AML-193 (cell line): ENCODE measurements at places on chromosomes 13 and 19.

DNA sequence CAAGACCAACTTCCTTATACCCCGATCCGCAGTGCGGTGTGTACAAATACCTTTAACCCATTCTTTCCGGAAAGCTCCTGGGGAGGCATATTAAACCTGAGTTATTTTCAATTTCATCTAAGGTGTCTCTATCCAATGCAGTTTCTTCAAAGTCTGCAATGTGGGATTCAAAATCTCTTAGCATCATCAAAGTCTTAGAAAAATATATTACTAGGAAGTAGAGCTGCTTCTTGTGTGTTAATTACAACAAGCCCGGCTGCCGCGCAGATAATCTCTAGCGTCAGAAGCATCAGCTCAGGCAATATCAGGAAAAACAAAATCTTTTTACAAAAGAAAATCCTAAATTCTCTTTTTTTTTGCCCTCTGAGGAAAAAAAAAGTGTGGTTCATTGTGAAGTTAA is 48.1 kb downstream of the ZNF536 start:
- DNase-seq, result no peak

- DNase-seq, result no peak
Measured at GRCh38 chr13:60260440-60260839, 96.7 kb upstream of the DIAPH3 start.

DNA sequence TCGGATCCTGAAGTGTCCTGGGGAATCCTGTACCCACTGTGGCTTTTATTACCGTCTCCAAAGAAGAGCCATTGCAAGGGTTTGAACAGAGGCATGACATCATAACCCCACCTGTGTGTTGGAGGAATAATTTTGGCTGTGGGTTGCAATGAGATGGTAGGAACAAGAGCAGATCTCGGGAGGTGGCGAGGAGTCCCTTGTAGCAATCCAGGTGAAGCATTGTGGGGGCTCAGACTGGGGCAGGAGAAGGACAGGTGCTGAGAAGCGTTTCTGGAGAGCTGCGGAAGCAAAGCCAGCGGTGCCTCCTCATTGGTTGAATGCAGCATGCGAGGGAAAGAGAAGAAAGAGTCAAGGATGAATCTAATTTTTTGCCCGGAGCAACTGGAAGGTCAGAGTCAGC is 382.4 kb downstream of the EFNB2 start:
- no peak for DNase-seq

DNA sequence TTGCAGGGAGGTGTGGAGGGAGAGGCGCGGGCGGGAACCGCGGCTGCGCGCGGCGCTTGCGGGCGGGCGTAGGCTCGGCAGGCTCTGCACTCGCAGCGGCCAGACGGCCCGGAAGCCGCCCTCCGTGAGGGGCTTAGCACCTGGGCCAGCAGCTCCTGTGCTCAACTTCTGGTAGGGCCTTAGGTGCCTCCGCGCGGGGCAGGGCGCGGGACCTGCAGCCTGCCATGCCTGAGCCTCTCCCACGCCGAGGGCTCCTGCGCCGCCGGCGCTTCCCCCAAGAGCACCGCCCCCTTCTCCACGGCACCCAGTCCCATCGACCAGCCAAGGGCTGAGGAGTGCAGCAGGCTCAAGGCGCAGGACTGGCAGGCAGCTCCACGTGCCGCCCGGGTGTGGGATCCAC is 940.8 kb upstream of the PCDH9 start:
- no peak for DNase-seq

DNA sequence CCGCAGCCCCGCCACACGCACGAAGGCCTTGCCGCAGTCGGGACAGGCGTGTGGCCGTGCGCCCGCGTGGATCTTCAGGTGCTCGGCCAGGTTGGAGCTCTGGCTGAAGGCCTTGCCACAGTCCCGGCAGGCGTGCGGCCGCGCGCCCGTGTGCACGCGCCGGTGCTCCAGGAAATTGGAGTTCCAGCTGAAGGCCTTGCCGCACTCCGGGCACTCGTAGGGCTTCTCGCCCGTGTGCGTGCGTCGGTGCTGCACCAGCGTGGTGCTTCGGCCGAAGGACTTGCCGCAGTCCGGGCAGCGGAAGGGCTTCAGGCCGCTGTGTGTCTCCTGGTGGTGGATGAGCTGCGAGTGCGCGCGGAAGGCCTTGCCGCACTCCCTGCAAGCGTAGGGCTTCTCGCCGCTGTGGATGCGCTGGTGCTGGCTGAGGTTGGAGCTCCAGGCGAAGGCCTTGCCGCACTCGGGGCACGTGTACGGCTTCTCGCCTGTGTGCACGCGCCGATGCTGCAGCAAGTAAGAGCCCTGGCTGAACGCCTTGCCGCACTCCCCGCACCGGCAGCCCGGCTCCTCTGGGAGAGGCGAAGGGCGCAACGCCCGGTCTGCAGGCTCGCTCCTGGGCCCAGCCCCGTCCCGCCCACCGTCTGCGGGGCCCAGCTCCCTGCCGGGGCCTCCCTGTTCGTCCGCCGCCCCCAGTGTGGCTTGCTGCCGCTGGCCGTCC is 3.6 kb upstream of the A1BG start:
- DNase-seq, result no peak

GRCh38 chr19:30806311-30806710 is 434.1 kb downstream of the ZNF536 start:
- no peak for DNase-seq

- no peak for DNase-seq
Measured at GRCh38 chr19:2213799-2214198, 22.3 kb downstream of the PLEKHJ1 start.

GRCh38 chr13:99500839-99501183 is 461 bp upstream of the TM9SF2 start:
- DNase-seq, result no peak

DNA sequence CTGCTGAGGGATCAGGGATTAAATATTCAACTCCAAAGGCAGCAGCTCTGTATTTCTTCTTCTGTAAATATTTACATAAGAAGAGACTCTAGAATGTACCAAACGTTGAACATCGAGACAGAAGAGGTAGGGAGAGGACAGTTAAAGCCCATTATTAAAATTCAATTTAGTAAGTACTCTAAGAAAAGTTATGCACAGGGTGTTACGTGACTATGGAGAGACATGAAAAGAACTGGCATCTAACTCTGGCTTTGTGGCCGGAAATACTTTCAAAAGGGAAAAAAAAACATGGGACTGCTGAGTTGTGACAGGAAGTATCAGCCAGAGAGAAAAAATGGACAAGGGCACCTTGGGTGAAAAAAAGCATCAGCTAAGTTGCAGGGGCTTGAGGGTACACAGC is 36.7 kb downstream of the LNX2 start:
- no peak for DNase-seq

GRCh38 chr13:45040622-45041021 is 51.3 kb downstream of the GPALPP1 start:
- no peak for DNase-seq

GRCh38 chr13:60402022-60402421 is 5.0 kb downstream of the TDRD3 start:
- DNase-seq, result no peak

- DNase-seq, result no peak
Measured at GRCh38 chr13:44921931-44922758, 67.1 kb downstream of the NUFIP1 start.

- DNase-seq, result no peak
Measured at GRCh38 chr19:42287827-42288107, 14.2 kb upstream of the PRR19 start.

DNA sequence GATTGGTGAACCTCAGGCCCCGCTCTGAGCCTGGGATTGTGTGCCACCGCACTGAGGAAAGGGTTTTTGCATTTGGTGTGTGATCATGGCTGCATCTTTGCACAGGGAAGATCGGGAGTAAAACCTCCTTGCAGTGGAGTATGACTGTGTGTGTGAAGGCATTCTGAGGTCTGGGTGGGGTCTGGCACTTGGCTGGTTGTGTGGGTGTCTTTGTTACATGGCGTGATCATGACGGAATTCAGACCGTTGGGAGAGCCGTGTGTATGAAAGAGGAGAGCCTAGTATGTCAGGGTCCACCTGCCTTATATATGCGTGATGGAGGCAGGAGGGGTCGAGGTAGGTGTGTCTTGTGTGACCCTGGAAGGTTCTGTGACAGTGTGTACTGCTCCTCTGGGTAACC is 740 bp upstream of the BEST2 start:
- no peak for DNase-seq

DNA sequence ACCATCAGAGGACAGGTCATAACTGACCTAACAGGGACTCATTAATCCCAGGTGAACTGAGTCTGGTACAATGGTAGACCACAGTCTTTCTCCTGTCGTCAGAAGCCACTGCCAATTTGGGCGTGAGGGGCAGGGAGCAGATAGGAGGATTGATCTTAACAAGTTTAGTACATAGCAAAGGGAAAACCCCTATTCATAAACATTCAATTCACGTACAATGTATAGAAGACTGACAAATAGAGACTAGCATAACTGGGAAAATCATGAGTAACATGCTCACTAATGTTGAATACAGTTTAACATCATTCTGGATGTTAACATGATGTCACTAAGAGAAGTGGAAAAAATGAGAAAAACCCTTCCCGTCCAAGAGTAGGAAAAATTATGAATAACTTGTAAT is 54.1 kb downstream of the SLC7A1 start:
- no peak for DNase-seq

DNA sequence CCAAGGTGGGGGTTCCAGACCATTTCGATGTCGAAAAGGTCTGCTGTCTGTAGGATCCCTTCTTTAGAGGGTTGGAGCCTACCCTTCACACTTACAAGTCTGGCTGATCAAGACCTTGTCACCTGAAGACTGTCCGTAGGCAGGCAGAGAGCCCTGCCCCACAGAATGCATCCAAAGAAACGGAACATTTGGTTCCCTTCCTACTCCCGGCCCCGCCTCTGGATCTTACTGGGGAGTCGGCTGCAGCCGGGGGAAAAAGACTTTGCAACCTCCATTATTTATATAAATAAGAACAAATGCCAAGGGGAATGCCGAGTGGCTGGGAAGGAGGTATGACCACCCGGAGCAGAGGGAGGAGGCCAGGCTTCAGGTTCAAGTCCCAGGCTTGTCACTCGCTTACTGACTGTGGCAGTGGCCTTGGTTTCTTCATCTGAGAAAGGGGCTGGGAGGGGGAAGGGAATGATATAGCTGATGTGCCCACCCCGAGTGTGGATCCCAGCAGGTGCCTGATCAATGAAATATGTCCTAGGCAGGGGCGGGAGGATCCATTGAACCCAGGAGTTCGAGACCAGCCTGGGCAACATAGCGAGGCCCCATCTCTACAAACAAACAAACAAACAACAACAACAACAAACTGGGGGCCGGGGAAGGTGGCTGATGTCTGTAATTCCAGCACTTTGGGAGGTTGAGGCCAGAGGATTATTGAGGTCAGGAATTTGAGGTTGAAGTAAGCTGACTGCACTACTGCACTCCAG is 48.7 kb downstream of the RFX2 start:
- DNase-seq, result no peak

- no peak for DNase-seq
Measured at GRCh38 chr13:51636349-51636890, 52.2 kb downstream of the WDFY2 start.

DNA sequence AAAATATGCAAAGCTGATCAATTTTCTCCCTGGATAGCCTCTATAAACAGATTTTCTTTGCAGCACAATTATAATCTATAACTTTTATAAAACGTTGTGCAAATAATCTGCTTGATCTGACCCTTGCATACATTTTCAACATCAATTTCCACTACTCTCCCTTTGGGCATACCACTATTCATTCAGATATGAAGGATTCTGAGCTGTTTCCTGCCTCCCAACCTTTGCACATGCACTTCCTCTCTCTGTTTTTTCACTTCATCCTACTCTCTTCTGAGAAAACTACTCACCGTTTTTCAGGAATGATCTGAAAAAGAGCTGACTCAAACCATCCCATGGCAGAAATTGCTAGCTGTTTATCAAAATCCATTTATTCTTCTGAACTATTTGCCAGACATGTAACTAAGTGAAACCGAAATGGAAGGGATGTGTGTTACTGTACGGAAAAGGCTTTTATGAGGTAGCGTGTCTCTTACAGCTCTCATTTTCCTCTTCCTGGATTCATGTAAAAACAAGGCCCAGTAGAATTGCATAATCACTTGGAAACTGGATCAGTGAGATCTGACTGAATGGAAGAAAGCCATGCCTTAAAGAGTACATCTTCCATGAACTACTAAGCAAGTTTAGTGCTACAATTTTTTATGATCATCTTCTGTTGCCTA is 1447.3 kb upstream of the MIR17HG start:
- no peak for DNase-seq
